ENCODE measurements at places on chromosomes 2 and 18. TPM values are rescaled to one million over a fixed set of nuclear protein-coding genes. Genes with fewer than 3 reads are reported as not detected.

Gene EPAS1
- 46.9 TPM for polyA plus RNA-seq

Gene COL3A1
- 988 TPM for polyA plus RNA-seq

Gene PHLPP1
- 18.7 TPM for polyA plus RNA-seq

Gene SPHKAP
- 7.6 TPM for polyA plus RNA-seq

Gene AQP12A
- polyA plus RNA-seq = not detected
